ENCODE measurements at places on chromosomes 1 and 21. TPM values are rescaled to one million over a fixed set of nuclear protein-coding genes. Genes with fewer than 3 reads are reported as not detected.

AK4 gene
- 36.4 TPM for total RNA-seq

CREB3L4 gene
- total RNA-seq = 11.1 TPM

BEND5 gene
- total RNA-seq = not detected

SEMA4A gene
- 1.9 TPM for total RNA-seq

HORMAD1 gene
- total RNA-seq = not detected

TAL1 gene
- 81.3 TPM for total RNA-seq

DNA sequence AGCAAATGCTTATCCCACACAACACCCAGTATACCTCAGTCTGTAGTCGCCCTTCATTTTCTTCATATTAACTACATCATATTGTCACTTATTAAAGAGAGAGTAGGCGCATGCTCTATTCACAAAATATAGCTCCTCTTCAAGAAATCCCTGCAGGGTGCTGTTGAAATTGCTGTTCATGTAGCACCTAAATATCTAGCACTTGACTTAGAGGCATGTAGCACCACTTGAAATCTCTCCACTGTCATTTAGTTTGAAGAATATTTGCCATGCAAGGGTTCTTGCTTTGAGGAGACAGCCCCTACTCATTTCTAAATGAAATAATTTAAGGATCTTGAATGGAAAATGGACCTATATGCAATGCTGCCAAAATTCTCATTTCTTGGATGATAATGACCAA is 20.9 kb upstream of the LRRC8B start:
- DNase-seq = no peak

- no peak for DNase-seq
These were observed 11.5 kb downstream of the AZIN2 start for GRCh38 chr1:33092438-33092837.

DNA sequence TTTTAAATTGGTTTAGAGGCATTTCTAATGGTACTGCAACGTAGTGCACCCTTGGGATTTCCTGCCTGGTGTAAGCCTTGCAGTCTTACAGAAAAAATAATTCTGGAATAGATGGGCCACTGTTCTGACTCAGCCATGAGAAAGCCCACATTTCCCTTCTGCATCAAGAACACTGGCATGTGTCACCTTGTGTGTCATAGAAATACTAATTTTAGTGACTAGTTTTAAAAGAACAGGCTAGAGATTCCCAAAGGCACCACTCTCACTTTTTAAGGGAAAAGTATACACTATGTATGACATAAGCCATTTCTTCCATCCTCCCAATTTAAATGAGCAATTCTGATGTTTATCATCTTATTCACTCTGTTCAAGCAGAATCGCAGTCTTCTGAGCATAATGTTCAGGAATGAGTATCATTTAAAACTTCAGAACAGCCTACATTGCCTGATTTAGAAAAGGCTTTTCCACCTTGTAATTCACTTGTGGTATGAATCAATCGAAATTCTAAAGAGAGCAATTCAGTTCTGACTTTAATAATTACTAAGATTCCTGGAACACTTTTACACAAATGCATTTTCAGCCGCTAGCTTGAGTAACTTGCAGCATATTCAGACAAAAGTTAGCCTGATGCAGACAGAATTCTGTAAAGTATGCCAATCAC is 18.8 kb downstream of the RGS13 start:
- no peak for DNase-seq

- no peak for DNase-seq
These were observed 24.6 kb downstream of the SYT2 start for GRCh38 chr1:202685641-202686040.

Measured in K562 (cell line).